ENCODE measurements at places on chromosomes 7 and 10. TPM values are rescaled to one million over a fixed set of nuclear protein-coding genes. Genes with fewer than 3 reads are reported as not detected.

- DNase-seq, result no peak
- no peak overlapping the region for H3K27ac ChIP-seq
- no peaks in the 10 kb centered on the region for H3K4me1 ChIP-seq
- H3K36me3 ChIP-seq, result no peaks in the 10 kb centered on the region
- no peak overlapping the region for H3K4me3 ChIP-seq
- peaks cover 20% of the 10 kb centered on the region for H3K27me3 ChIP-seq
Observed at GRCh38 chr10:94428766-94429707, 26.7 kb downstream of the TBC1D12 start.

WNT8B gene
- 0.43 TPM for total RNA-seq

- no peaks in the 10 kb centered on the region for H3K36me3 ChIP-seq
- H3K4me1 ChIP-seq, result no peaks in the 10 kb centered on the region
- no peak overlapping the region for H3K4me3 ChIP-seq
- no peak for DNase-seq
- H3K27me3 ChIP-seq, result no peaks in the 10 kb centered on the region
Observed at GRCh38 chr10:107487284-107487683, 322.8 kb upstream of the SORCS1 start.

DNA sequence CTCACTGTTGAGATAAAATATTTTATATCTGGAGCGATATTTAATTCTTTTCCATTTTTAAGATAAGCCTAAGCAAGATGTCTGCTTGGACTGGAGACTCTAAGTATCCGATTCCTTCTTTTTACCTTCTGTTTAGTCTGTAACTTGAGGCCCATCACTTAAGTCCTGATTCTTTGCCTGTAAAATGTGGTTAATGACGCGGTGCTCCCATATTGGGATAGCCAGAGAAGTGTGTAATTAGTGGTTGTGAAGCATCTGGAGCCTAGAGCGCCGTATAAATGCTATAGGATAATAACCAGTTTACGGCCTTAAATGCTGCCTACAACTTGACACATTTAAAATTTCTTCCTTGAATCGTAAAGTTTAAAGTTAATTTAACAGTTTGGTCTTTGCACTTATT lies 132.9 kb downstream of the CHN2 start:
- H3K4me3 ChIP-seq, result no peak overlapping the region
- H3K27me3 ChIP-seq, result peaks cover 2% of the 10 kb centered on the region
- no peaks in the 10 kb centered on the region for H3K36me3 ChIP-seq
- peaks cover 17% of the 10 kb centered on the region for H3K4me1 ChIP-seq
- DNase-seq, result no peak
- no peak overlapping the region for H3K27ac ChIP-seq

LSM5 gene
- total RNA-seq, result 135 TPM

GRCh38 chr10:112951359-112952281 lies 1.6 kb downstream of the TCF7L2 start:
- H3K4me3 ChIP-seq, result peak overlapping the region; percentile 86
- no peaks in the 10 kb centered on the region for H3K36me3 ChIP-seq
- peaks cover 56% of the 10 kb centered on the region for H3K27me3 ChIP-seq
- peak overlapping the region; percentile 88 for H3K27ac ChIP-seq

DNA sequence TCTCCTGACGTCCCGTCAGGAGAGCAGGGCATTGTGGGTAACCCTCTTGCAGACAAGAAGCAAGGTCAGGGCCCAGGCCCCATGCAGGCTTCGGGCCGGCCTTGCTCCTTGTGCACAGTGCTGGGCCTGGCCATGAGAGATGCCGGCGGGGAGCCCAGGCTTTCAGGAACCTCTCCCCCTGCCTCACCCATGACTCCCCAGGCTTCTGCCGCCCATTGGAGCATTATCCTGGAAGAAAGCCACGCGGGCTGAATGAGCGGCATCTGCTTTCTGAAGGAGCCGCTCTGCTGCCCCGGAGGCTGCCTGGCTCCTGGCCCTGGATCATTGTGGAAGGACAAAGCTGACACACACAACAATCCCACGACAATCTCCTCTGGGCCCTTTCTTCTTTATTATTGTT lies 233.5 kb downstream of the TCF7L2 start:
- no peaks in the 10 kb centered on the region for H3K4me1 ChIP-seq
- no peak overlapping the region for H3K4me3 ChIP-seq
- no peak for DNase-seq
- no peaks in the 10 kb centered on the region for H3K36me3 ChIP-seq
- H3K27me3 ChIP-seq, result no peaks in the 10 kb centered on the region

ADAM22 gene
- total RNA-seq, result 1.8 TPM

All from activated CD4-positive, alpha-beta T cell treated with anti-CD3 and anti-CD28 coated beads for 36 hours (primary cell).